H9 (cell line): ENCODE measurements at places on chromosomes 4 and X.
A peak's percentile ranks its signal among the peaks of the same experiment; 100 is the strongest.

GRCh38 chr4:79626101-79626500, 218.1 kb upstream of the GK2 start:
- no peaks in the 10 kb centered on the region for H3K36me3 ChIP-seq
- no peak overlapping the region for H3K27ac ChIP-seq

- H3K4me3 ChIP-seq, result no peak overlapping the region
- H3K4me1 ChIP-seq, result no peaks in the 10 kb centered on the region
- H3K27ac ChIP-seq, result no peak overlapping the region
- H3K36me3 ChIP-seq, result 0 out of 3 replicates have a peak, but pooled peaks cover 2% of the 10 kb centered on the region
- no peak for DNase-seq
Measured at GRCh38 chrX:70025464-70025863, 24.3 kb downstream of the AWAT2 start.

DNA sequence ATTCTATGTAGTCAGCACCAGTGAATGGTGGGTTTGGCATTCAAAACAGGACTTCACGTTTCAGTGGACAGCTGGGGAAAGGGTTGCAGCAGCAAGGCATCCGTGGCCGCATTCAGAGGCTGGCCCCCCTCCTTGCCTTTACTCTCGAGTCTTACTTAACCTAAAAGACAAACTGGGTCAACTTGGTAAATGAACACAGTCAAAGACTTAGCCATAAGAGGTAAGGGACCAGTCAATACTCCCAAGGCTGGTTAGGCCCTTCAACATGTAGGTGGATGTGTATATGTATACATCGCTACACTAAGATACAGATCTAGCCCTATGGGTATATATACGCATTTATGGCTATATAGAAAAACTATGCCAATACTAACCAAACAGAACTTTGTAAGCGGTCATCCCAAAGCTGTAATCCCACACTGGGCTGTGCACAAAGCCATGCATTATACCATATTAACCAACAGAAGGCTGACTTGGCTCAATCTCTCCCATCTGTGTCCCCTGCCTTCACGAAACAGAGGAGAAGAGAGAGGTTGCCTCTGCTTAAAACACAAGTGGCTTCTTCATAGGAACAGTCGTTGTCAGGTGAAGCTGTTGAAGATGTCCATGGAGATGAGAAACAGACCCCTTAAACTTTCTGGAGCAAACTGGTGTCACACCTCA, 61.9 kb downstream of the TSC22D3 start:
- DNase-seq, result no peak
- H3K27me3 ChIP-seq, result no peaks in the 10 kb centered on the region; the same call in 1 of the 2 replicates
- H3K4me1 ChIP-seq, result peaks cover 4% of the 10 kb centered on the region; the same call in 1 of the 2 replicates
- peaks cover 22% of the 10 kb centered on the region for H3K36me3 ChIP-seq
- H3K4me3 ChIP-seq, result no peak overlapping the region

- no peak overlapping the region for H3K27ac ChIP-seq
- H3K4me3 ChIP-seq, result no peak overlapping the region
- H3K36me3 ChIP-seq, result peaks cover 4% of the 10 kb centered on the region; the same call in 1 of the 3 replicates
- no peaks in the 10 kb centered on the region for H3K27me3 ChIP-seq
- H3K4me1 ChIP-seq, result no peaks in the 10 kb centered on the region
Measured at GRCh38 chr4:177155454-177155853, 154.2 kb upstream of the NEIL3 start.

- DNase-seq, result no peak
- peaks cover 23% of the 10 kb centered on the region for H3K36me3 ChIP-seq
- no peak overlapping the region for H3K27ac ChIP-seq
- no peaks in the 10 kb centered on the region for H3K4me1 ChIP-seq
Measured at GRCh38 chrX:48802905-48803200, 986 bp downstream of the HDAC6 start.

GRCh38 chr4:133402616-133403015, 253.5 kb downstream of the PCDH10 start:
- DNase-seq, result no peak
- H3K27ac ChIP-seq, result no peak overlapping the region
- no peaks in the 10 kb centered on the region for H3K36me3 ChIP-seq
- no peaks in the 10 kb centered on the region for H3K27me3 ChIP-seq

GRCh38 chr4:169582203-169582602, 30.2 kb downstream of the NEK1 start:
- H3K27ac ChIP-seq, result no peak overlapping the region
- no peaks in the 10 kb centered on the region for H3K4me1 ChIP-seq
- H3K27me3 ChIP-seq, result no peaks in the 10 kb centered on the region
- H3K4me3 ChIP-seq, result no peak overlapping the region
- peaks cover 6% of the 10 kb centered on the region; the same call in 1 of the 2 replicates for H3K36me3 ChIP-seq

DNA sequence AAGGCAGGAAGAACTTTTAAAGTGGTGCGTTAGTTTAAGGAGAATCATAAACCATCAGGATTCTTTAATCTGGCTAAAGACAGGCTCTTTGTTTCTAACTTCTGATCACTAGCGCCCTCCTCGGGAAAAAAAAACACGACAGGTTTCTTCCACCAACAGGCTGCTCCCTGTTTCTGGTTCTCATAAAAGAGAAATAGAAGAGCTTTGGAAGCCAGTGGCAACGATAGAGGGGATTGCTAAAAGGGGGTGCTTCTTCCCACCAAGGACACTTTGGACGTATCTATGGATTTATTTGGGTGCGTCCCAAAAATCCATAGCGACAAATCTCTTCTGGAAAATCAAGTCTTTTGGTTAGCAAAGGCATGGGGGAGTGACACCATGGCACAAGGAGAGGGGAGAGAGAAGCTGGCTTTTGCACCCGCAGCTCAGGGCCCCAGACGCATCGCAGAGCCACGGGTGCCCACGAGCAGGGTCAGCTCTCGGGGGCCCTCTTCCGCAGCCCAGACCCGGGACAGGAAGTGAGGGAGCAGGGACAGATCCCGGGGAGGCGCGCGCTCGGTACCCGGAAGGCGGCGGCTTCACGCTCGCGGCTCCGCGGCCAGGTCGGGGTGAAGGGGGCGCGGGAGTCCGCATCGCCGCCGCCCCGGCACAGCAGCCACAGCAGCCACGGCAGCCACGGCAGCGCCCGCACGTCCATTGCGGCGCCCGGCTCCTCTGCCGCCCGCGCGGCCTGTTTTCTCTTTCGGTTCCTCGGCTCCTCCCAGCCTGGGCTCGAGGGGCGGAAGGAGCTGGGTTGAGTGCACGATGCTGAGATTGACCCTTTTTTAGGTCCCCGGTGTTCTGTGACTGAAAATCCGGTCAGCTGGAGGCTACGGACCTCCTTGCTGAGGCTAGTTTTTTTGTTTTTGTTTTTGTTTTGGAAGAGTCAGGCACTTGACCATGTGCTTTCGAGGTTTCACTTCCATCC, at the start of gene CTSO:
Gene CTSO, minus strand, starts transcription at position 716 of the 967 bp plus-strand sequence. Its CDS starts 19 bp downstream, at position 697.
- H3K36me3 ChIP-seq, result no peaks in the 10 kb centered on the region
- H3K4me1 ChIP-seq, result no peaks in the 10 kb centered on the region
- no peaks in the 10 kb centered on the region for H3K27me3 ChIP-seq
- H3K27ac ChIP-seq, result no peak within 1 kb of the TSS
- DNase-seq, result peak; percentile 68
- peak within 1 kb of the TSS; percentile 73 for H3K4me3 ChIP-seq

DNA sequence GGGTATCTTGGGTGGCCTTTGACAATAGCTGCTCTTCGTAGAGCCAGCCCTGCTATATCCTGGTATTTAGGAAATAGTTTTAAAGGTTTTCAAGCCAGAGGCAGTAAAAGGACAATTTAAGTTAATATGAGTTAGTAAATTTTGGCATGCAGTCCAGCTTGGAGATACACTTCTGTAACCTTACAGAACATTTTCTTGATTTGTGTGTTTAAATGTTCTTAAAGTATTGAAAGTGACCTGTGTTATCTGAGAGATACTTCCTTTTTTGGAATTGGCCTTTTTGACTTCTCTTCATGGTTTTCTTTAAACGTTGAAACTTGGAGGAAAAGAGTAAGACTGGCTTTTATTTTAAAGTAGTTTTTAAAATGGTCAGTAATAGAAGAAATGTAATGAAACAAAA, 25.5 kb downstream of the PDLIM5 start:
- no peak overlapping the region for H3K4me3 ChIP-seq
- H3K36me3 ChIP-seq, result no peaks in the 10 kb centered on the region
- no peak overlapping the region for H3K27ac ChIP-seq
- H3K4me1 ChIP-seq, result no peaks in the 10 kb centered on the region; the same call in 1 of the 2 replicates

DNA sequence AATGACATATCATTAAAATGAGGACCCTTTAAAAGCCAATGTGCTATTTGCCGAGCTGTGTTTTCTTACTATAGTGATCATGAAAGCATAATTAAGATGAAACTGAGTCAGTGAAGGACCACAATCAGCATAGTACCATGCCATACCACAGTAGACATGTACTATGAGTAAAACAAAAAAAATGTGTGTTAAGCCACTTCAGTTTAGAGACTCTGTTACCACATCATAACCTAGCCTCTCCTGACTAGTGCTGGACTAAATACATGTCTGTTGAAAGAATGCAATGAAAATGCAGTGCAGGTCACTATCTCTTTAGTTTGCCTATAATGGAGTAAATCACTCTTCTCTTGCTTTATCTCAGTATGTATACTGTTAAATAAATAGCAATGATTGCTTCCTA, 12.3 kb upstream of the DDX53 start:
- no peak overlapping the region for H3K4me3 ChIP-seq
- DNase-seq, result no peak
- H3K27ac ChIP-seq, result no peak overlapping the region
- no peaks in the 10 kb centered on the region for H3K36me3 ChIP-seq

DNA sequence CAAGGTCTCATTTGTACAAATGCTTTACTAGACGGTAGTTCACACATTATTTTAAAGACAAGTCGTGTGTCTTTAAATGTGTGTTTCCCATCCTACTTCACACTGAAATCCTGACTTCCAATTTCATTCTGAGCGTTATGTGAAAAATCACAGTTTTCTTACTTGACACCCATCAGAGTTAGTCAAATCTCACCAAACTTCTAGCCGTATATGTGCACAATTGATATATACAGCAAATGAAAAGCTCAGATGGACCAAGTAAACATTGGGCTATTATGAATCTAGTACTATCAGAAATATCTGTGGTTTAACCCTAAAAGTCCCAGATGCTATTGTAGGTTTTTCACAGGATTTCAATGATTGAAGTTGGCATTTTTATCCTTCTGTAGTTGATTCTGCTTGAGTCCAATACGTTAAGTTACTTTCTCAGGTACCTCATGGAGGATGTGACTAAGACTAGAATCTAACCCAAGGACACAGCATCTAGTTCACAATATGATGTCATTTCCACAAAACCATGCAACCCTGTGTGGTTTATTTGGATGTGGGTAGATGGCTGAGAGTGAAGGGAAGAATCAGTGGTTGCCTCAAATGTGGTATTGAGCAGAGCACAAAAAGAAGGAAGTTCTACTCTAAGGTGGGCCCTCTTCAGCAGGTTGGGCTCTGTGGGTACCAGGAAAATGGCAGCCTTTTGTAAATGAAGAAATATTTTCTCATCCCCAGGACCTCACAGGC, 22.1 kb upstream of the TRIM60 start:
- no peaks in the 10 kb centered on the region for H3K36me3 ChIP-seq
- no peak for DNase-seq
- H3K4me3 ChIP-seq, result no peak overlapping the region
- no peaks in the 10 kb centered on the region for H3K27me3 ChIP-seq
- no peak overlapping the region for H3K27ac ChIP-seq
- no peaks in the 10 kb centered on the region for H3K4me1 ChIP-seq

DNA sequence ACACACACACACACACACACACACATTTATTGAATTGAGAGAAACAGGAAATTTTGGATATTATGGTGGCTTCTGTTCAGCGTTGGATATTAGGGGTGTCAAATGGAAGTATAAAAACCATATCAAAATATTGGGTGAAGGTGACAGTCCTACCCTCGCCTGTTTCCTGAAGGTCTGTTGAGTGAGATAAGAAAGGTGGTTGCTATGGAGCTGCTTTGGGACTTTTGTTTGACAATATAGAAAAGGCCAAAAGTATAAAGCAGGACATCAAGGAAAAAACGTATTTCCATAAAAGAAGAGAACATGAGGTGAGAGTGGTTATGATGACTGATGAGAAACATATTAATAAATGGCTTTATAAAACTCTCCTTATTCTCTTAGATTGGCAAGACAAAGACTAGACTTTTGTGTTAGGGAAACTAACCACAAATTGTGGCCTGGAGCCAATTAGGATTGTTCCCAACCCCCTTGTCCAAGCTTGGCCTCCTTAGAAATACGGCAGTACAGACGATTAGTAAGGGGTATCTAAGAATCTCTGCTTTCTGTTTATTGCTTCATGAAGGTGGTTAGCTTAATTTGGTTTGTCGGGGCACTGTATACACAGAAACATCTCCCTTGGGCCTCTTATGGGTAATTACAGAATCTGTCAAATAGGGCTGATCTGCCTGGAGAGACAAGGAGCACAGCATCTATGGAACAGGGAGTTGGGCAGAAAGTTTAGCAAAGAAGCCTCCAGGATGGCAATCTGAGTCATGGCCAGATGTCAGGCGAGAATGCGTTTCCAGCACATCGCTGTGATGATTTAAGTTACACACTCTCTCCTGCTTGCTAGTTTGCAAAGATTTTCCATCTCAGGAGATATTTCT, 198.0 kb downstream of the CBR4 start:
- H3K4me3 ChIP-seq, result no peak overlapping the region
- H3K4me1 ChIP-seq, result no peaks in the 10 kb centered on the region; the same call in 1 of the 2 replicates
- no peaks in the 10 kb centered on the region for H3K27me3 ChIP-seq
- no peaks in the 10 kb centered on the region for H3K36me3 ChIP-seq
- no peak overlapping the region for H3K27ac ChIP-seq

GRCh38 chr4:61520166-61520565, 320.0 kb downstream of the ADGRL3 start:
- H3K36me3 ChIP-seq, result no peaks in the 10 kb centered on the region
- H3K4me3 ChIP-seq, result no peak overlapping the region
- H3K27me3 ChIP-seq, result no peaks in the 10 kb centered on the region
- no peak for DNase-seq
- H3K27ac ChIP-seq, result no peak overlapping the region

DNA sequence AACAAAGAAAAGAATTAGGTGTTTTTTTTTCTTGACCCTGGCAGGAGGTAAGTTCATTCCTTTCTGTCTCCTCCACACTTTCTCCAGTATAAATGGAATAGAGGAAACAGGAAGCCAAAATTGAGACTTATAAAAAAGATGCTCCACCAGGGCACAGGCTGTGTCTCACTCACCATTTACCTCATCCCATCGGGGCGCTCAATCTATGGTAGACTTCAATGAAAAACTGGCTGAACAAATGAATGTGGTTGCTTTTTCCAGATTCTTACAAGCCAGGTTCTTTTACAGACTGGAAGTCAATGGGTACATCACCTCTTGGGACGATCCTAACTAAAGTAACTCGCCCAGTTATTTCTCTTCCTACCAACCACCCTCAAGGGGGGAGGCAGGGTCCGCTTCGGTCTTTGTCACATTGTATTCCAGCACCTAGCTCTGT, 685 bp downstream of the COMMD8 start:
- H3K27me3 ChIP-seq, result no peaks in the 10 kb centered on the region
- no peaks in the 10 kb centered on the region for H3K4me1 ChIP-seq
- DNase-seq, result no peak
- no peaks in the 10 kb centered on the region for H3K36me3 ChIP-seq
